ENCODE measurements at places on chromosomes 7 and 10.

DNA sequence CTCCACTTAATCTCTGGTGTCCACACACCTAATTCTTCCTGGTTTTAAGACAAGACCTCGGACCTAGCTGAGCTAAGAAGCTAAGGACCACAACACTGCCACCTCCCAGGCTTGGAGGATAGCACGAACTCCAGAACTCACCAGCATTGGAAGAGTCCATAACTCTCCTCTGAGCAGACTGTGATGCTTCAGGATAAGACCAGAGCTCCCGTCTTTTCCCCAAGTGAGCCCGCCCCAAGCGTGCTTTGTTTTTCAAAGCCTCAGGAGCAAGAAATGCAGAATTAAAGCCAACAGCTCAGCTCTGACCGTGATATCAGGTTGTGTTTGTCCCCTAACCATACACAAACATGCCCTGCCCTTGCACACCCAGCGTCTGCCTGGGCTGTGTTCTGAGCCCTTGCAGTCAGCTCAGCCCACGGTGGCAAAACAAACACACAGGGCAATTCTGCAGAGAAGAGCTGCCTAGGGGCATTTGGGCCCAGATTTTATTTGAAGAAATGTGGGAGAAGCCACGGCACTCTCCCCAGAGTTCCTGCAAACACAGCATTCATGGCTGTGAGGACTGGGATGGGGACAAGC lies 145.4 kb downstream of the WDR11 start:
- DNase-seq: no peak

DNA sequence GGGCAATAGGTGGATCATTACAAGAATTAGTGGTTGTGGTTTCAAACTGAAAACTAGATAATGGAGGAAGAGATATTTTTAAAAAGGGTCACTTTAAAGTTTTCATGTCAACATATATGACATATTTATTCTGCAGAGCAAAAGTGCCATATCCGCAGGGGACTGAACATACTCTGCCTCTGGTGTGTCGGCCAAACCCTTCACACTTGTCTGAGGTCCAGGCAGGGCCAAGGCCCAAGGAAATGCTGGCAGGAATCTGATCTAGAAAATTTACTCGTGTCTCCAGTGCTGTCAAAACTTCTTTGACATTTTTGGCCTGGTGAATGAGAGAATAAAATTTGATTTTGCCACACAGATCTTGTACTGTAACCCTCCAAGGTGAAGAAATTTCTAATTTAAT lies 562.3 kb downstream of the CCSER2 start:
- DNase-seq: no peak

GRCh38 chr10:124157271-124157681 lies 63.9 kb upstream of the CHST15 start:
- DNase-seq: no peak

DNA sequence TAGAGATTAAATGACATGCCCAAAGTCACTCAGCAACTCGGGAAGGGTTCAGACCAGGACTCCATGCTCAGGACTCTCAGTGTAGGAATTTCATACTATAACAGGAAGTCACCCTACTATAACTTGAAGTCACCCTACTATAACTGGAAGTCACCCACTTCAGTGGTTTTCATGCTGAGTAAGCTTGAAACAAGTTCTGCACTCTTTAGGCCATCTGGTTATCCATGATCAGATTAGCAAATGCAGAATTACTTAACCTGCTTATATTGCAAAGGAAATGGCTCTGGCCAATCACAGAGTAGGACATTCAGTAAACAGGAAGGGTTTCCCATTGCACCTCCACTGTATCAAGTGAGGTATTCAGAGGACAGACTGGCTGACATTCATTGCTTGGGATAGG lies 1240.4 kb downstream of the GATA3 start:
- DNase-seq: no peak

GRCh38 chr7:153383781-153384180 lies 624.2 kb downstream of the ACTR3B start:
- DNase-seq: no peak

GRCh38 chr7:90629297-90629918 lies 33.3 kb downstream of the CDK14 start:
- no peak for DNase-seq

DNA sequence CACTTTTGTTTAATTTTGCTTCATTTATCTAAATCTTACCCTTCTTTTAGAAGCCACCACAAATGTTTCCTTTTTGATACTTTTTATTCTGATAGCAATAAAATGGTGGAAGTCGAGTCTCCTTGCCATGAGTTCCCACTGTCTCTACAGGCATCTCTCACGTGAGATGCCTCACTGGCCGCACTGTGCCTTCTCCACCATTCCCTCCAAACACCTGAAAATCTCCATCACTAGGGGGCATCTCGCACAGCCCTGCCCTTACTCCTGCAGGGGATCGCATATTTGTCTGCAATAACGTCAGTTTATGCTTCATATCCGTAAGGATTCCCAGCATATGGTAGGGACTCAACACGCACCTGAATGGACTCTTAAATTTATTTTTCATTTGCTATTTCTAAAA lies 56.3 kb upstream of the NCAPG2 start:
- DNase-seq: no peak

GRCh38 chr10:62115842-62116241 lies 152.8 kb downstream of the RTKN2 start:
- no peak for DNase-seq

GRCh38 chr7:51237446-51238133 lies 79.0 kb downstream of the COBL start:
- DNase-seq: no peak

DNA sequence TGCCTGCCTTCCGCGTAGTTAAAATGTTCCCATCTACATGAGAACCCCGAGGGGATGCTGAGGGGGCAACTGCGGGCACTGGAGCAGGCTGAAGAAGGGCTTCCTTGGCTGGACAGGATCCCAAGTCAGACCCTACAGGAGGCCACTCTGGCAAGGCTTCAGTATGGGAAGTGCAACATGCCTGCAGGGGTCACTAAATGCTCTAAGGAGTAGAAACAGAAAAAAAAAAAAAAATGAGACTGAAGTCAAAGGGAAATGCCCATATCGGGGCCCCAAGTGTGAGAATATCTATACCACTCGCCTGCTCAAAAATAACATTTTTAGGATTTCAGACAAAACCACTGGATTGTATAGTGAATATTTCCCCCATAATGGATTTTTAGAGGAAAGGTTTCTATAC lies 33.5 kb downstream of the FAM204A start:
- no peak for DNase-seq

DNA sequence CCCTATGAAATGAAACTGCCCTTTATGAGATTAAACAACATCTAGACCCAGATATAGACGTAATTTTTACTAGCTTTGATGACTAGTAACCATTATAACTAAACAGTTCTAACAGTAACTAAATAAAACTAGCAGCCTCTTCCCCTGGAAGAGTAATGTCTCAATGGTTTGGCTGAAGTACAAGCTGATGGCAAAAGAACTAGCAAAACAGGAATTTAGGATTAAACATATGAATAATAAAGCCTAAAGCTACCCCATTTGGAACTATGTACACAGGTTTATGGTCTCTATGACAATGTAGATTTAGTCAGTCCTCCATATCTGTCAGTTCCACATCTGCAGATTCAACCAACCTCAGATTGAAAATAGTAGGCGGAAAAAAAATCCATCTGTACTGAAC lies 6.4 kb downstream of the DPY19L1 start:
- DNase-seq: no peak

DNA sequence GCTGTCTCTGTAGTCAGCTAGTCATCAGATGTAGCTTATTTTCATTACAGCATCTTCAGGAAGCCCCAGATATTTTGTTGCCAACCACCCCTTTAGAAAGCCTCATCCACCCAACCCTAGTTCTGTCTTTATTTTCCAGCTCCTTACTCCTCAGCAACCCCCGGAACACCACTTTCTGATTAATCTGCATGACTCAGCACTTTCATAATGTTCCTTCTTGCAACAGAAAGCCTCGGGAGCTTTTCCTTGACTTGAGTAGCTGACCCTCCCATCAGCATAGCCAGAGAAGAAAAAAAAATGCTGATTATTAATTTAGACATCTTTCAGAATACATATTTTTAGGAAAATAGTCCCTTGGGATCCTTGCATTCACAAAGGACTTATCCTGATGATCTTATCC lies 244.0 kb upstream of the CXCL12 start:
- DNase-seq: no peak

GRCh38 chr7:471866-472639 lies 47.6 kb downstream of the PDGFA start:
- DNase-seq: no peak

Measured in stimulated activated CD4-positive, alpha-beta T cell treated with anti-CD3 and anti-CD28 coated beads, Interleukin-4, amount 100 ng/mL, for 48 hours (primary cell).